ENCODE measurements at places on chromosomes 4 and X. TPM values are rescaled to one million over a fixed set of nuclear protein-coding genes. Genes with fewer than 3 reads are reported as not detected.

The VEGFD gene
- total RNA-seq: 1.7 TPM

The RBM46 gene
- not detected for total RNA-seq

The P2RY8 gene
- not detected for total RNA-seq

The SYP gene
- total RNA-seq: 1.6 TPM

The EXOC1L gene
- not detected for total RNA-seq

The DCAF4L1 gene
- 0.29 TPM for total RNA-seq

GRCh38 chrX:19272452-19272851, 71.3 kb upstream of the PDHA1 start:
- no peak for DNase-seq

GRCh38 chr4:98784947-98785706, 126.7 kb upstream of the TSPAN5 start:
- no peak for DNase-seq

- DNase-seq: no peak
Measured at GRCh38 chr4:78704981-78705683, 71.0 kb upstream of the BMP2K start.

GRCh38 chr4:185504098-185505047, 30.9 kb downstream of the PDLIM3 start:
- no peak for DNase-seq

DNA sequence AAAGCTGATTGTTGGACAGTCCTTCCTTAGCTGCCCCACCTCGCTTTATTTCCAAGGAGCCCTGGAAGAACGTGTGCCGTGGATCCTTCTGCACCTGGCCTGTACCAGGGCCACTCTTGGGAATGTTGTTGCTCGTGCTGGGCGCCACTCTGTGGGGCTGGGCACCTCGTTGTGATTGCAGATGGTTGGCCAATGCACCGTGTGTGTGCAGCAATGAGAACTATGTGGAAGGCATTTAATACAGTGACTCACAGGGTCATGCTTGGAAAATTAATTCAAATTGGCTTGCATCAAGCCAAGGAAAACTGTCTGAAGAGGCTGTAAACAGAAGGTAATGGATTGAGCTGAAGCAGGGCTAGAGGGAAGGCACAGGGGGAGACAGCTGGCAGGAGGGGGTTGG, 37.0 kb upstream of the CD99L2 start:
- DNase-seq: no peak

GRCh38 chr4:26088433-26088928, 174.5 kb downstream of the SMIM20 start:
- no peak for DNase-seq

DNA sequence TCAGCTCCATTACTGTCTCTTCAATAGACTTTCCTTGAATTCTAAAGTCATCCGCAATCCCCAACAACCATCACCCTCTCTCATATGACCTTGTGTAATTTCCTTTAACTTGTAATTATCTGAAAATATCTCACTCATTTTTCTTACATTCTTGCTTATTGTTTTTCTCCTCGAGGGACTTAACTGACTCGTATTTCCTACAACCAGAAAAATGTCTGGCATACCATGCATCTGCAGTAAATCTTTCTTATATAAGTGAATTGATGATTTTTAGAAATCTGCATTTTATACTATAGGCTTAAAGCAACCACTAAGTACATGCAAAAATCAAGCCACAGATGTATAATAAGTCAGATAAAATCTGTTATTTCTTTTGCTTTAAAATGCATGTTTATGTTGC, 276.7 kb downstream of the UNC5C start:
- DNase-seq: no peak

GRCh38 chr4:123167931-123168330, 228.7 kb upstream of the SPRY1 start:
- DNase-seq: no peak

DNA sequence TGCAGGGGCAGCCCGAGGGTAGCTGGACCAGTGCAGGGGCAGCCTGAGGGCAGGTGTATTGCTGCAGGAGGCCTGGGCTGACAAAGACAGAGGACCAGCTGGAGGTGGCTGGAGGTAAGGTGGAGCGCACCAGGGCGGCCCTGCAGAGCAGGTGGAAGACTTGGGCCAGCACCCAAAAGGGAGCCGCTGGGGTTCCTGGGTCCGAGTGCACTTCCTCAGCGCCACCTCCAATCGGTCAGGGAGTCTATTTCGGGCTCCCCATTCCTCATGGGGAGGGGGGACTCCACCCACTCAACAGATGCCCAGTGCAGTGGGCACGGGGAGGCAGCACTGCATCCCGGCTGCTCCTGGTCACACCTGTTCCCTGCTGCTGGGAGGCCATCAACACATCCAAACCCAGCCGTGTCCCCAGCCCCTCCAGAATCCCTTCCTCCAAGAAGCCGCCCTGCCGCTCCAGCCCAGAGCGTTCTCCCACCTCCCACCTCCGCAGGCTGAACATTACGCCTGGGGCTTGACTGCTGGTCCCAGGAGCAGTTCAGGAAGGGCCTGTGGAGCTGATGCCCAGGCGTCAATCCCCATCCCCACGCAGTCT, 1.5 kb downstream of the LRPAP1 start:
- peak; percentile 62 for DNase-seq

GRCh38 chr4:114768501-114768900, 169.9 kb downstream of the UGT8 start:
- no peak for DNase-seq
